Stimulated activated CD8-positive, alpha-beta memory T cell treated with anti-CD3 and anti-CD28 coated beads, Interleukin-4, amount 100 ng/mL, for 4 hours (primary cell): ENCODE measurements at places on chromosomes 16 and 17.

GRCh38 chr17:5598457-5598856 is 14.1 kb upstream of the NLRP1 start:
- DNase-seq, result no peak

GRCh38 chr16:59252317-59252716 is 518.2 kb upstream of the GOT2 start:
- no peak for DNase-seq

GRCh38 chr17:49914664-49915063 is 54.3 kb upstream of the DLX4 start:
- DNase-seq, result no peak

GRCh38 chr17:14352136-14352535 is 51.3 kb downstream of the HS3ST3B1 start:
- DNase-seq, result no peak

DNA sequence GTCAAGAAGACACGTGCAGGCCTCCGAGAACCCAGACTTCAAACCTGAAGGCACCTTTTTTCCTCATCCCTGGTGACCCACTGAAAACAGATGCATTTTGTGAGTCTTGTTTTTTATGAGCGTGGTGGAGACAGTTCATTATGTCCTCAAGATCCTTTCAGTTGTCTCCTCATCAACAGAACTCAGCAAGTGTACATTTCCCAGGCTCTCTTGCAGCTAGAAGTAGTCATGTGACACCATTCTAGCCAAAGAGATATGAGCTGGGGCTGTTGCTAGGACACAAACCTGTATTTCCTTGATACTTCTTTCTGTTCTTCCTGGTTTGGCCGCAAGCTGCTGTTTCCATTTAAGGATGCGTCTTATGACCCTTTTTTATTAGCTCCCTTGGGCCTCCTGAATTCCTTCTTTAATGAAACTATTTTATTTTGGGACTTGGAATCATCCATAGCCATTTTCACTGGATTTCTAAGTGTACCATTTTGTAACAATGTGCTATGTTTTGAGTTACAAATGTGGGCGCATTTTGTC is 135.7 kb upstream of the FOXF1 start:
- DNase-seq, result no peak

DNA sequence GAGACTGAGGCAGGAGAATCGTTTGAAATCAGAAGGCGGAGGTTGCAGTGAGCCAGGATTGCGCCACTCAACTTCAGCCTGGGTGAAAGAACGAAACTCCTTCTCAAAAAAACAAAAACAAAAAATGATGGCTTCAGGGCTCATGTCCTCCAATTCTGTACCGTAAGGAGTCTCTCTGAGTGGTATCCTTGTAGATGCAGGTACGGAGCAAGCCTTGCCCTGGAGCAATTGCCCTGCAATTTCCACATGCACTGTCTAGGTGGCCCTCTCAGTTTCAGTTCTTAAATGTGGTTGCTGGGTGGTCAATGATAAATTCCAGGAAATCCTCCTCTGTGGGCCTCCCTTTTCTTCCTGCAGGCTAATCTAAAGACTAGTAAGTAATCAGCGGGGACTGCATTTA is 10.6 kb downstream of the TMEM238L start:
- no peak for DNase-seq

DNA sequence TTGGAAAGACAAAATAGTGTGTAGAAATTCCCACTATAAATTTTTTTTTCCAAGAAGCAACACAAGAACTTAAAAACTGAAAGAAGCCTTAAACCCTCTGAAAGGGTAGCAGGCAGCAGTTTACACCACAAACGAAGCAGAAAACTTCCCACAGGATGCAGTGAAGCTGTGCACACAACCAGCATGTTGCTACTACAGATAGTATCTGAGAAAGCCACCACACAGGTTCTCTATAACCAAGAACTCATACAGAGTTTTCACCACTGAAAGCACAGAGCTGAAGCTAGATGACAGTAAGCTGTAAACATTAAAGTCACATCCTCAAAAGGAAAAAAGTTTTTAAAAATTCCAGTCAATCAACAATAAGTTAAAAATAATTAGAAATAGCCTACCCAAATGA is 333.6 kb upstream of the MON1B start:
- no peak for DNase-seq

- no peak for DNase-seq
Observed at GRCh38 chr16:67154578-67155294, 3.9 kb upstream of the B3GNT9 start.

DNA sequence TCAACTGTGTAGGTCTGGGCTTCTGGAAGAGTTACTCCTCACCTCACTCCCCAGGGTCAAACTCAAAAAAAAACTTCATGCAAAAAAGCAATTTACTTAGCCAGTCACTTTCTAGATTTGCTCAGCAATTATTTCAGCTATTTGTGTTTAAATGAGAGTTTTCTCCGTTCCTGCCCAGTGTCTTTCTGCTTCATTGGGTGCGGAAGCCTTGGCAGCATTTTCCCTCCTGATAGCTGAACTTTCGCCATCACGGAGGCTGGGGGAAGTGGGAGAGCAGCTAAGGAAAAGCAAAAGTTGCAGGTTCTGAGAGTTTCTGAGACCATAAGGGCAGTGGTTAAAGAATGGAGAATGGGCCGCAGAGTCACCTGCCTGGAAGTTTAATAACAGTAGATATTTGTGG is 287.1 kb upstream of the DYNLRB2 start:
- no peak for DNase-seq

DNA sequence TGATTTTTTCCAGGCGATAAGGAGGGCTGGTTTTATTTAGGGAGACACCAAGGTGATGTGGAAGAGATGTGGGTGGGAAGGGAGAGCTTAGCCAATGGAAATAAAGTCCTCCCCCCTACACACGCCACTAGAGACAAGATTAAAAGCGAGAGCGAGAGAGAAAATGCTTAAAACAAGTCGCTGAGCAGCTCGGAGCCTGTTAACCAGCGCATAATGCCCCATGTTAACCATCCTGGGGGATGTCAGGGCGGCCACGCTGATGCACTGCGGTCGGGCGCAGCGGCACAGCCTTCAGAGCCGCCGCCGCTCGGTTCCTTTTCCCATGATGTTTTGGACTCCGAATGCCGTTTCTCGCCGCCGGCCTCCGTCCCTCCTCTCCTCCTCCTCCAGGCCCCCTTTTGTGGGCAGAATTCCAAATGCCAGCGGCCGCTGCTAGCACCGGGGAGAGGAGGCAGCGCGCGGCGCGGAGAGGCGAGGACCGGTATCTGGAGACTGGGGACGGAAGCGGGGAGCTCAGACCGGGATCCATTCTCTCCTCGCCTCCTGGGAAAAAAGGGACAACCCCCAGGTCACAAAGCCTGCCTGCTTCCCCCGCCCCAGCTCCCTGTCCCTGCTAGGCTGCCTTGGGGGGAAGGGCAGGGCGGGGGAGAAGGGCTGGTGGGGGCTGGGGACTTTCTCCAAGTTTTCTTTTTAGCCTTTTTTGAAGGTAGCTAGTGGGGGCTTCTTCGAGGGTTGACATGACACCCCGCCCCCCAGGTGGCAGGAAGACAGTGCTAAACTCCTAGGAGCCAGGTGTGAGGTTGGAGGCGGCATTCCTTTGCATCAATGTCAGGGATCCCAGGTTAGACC is 98.1 kb upstream of the CCL2 start:
- DNase-seq, result no peak

GRCh38 chr17:39979893-39980350 is 685 bp upstream of the PSMD3 start:
- no peak for DNase-seq

- DNase-seq, result no peak
Observed at GRCh38 chr16:22739077-22739476, 74.9 kb upstream of the HS3ST2 start.

DNA sequence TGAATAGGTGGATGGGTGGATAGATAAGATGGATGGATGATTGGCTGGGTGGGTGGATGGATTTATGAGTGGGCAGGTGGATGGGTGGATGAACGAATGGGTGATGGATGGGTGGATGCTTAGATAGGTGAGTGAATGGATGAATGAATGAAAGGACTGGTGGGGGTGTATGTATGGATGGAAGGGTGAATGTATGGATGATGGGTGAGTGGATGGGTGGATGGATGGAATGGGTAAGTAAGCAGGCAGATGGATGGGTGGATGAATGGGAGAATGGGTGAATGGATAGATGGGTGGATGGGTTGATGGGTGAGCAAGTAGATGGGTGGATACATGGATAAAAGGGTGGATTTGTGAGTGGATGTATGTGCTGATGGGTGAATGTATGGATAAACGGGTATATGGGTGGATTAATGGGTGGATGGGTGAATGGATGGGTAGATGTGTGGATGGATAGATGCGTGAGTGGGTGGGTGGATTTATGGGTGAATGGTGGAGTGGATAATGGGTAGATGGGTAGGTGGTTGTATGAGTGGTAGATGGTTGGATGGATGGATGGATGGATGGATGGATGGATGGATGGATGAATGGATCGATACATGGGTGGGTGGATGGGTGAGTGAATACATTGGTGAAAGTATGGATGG is 682.6 kb downstream of the HS3ST4 start:
- DNase-seq, result no peak

GRCh38 chr16:48591976-48592375 is 18.0 kb downstream of the N4BP1 start:
- no peak for DNase-seq

GRCh38 chr17:13182854-13183253 is 165.0 kb upstream of the ELAC2 start:
- DNase-seq, result no peak

- no peak for DNase-seq
Observed at GRCh38 chr16:4933433-4933832, 3.5 kb downstream of the PPL start.

GRCh38 chr16:17229766-17230165 is 241.0 kb downstream of the XYLT1 start:
- DNase-seq, result no peak

DNA sequence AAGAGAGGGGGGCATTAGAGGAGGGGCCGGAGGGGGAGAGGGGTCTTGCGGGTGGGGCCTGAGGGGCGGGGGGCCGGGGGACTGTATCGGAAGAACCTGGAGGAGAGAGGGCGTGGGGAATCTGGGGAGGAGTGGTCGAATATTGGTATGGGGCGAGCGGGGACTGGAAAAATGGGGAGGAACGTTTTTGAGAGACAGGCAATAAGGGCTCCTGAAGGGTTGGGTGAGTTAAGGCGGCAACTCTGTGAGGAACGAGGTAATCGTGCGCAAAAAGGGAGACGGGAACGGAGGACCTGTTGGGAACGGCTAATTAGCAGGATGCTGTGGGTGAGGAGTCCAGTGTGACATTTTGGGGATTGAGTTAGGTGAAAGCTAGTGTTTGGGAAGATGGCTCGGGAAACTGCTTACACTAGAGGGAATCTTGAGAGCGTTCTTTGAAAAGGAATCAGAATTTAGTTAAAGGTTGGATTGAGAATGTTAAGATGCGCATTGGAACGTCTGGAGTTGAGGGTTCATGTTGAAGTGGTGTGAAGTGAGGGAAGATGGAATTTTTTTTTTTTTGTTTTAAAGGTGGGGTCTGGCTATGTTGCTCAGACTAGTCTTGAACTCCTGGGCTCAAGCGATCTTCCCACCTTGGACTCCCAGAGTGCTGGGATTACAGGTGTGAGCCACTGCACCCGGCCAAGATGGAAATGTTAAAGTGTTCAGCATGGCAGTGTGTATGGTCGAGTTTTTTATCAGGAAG is 662 bp downstream of the WIPF2 start:
- peak; percentile 7 for DNase-seq

GRCh38 chr17:33521784-33522183 is 228.7 kb upstream of the ASIC2 start:
- no peak for DNase-seq

GRCh38 chr17:64410750-64411490 is 20.3 kb upstream of the PECAM1 start:
- DNase-seq, result no peak

DNA sequence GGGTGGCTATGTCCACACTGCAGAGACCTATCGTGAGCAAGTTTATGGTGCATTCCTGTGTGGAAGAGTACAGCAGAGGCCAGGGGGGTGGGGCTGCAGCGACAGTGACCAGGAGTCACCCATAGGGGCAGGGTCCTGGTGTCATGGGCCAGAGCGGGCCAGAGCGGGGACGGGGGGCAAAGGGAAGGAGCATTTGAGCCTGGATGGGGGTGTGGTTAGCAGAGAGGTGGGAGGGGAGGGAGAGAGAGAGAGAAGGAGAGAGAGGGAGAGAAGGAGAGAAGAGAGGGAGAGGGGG is 17.8 kb downstream of the JPH3 start:
- DNase-seq, result no peak

DNA sequence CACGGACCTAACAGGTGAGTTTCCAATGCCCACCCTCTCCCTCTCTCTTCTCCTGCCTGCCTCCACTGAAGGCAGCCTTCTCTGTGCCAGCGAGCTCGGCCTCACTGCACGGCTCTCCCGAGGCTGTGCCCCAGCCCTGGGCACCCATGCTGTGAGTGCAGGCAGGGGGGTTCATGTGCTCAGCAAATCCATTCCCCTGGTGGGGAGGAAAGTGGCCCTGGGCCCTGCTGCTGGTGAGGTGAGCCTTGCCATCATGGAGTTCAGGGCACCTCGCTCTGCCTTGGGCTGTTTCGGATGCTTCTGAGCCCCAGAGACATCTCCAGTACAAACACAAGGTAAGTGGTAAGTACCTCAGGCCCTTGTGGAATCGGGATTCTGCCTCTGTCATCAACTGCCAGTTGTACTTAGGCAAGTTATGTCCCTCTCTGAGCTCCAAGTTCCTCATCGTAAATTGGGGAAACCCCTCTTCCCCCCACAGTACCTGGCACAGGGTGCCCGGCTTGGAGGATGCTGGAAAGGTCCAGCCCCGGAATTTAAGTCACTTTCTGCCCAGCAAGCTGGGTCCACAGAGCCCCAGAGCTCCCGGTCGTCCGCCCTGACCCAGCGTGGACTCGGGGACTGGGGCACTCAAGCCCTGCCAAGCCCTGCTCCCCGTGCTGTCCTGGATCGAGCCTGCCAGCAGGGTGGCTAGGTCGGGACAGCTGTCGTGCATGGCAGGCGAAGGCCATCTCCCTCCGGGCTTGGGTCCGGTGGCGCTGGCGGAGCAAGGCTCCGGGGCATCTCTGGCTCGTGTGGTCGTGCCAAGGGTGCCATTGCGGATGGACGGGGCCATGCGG is 684 bp upstream of the NUDT16L1 start:
- DNase-seq, result no peak

DNA sequence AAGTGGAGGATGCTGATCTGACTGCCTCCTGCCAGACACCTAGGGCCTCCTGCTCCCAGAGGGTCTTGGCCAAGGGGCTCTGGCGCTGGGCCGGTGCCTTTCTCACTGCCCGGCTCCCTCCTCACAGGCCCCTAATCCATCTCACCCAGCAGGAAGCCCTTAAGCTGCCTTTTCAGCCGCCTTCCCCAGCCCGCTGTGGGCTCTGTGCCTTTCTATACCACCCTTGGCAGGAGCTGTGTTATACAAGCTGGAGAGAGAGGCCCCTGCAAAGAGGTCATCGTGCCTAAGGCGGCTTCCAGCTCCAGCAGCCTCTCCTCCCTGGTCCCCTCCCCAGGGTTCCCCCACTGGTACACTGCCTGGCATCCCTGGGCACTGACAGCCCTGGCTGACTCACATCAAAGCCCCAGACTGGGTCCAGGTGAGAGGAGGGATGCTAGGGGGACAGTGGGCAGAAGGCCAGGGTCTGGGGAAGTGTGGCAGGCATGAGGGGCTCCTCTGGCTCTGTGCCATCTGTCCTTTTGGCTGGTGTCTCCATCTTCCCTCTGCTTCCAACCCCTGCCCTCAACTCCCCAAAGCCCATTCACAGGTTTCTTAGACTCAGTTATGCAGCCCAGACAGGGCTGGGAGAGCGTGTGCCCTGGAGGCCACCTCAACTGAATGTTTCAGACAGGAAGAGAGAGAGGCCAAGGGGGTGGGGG is 15.3 kb upstream of the FZD2 start:
- no peak for DNase-seq
